ENCODE measurements at places on chromosomes 5 and 9. TPM values are rescaled to one million over a fixed set of nuclear protein-coding genes. Genes with fewer than 3 reads are reported as not detected.
A peak's percentile ranks its signal among the peaks of the same experiment; 100 is the strongest.

GRCh38 chr5:77876862-77877502 is 100.8 kb upstream of the TBCA start:
- no peak for DNase-seq

GRCh38 chr5:41903382-41903891 is 707 bp upstream of the RIMOC1 start:
- DNase-seq: no peak

GRCh38 chr5:88833371-88834130 is 49.4 kb downstream of the MEF2C start:
- peak; percentile 20 for DNase-seq

GRCh38 chr5:171981847-171982246 is 24.6 kb downstream of the FBXW11 start:
- DNase-seq: no peak

DNA sequence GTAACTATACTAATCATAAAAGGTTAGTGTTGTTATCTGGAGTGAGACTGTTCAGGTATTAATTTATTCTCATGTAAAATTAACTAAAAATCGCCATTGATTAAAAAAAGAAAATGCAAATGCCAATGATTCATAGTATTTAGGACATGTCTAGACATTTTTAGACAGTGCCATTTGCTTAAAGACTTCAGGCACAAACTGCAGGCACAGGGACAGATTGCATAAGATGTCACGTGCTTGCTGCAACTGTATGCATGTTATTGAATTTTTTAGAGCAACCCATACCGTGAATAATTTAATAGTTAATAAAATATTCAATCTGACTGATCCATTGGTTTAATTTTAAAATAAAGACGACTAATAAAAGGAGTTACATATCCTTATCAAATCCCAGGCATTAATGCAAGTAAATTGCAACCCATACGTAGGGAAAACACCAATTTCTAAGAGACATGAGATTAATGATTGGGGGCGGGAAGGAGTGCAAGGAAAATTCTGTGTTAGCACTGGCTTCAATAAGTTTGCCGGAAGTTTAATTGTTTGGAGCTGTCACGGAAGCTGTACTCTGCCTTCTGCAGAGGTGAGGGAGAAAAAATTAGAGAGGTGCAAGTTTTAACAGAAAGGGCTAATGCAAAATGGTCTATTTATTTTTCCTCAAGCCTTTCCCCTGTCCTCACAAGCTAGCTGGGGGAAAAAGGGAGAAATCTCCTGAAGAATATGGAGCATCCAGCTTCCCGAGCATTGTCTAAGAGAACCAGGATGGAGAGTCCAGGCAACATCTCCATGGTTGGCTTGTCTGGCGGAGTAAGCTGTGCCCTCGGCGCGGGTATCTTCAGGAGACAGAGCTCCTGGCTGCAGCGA is 2.9 kb downstream of the EDIL3 start:
- no peak for DNase-seq

DNA sequence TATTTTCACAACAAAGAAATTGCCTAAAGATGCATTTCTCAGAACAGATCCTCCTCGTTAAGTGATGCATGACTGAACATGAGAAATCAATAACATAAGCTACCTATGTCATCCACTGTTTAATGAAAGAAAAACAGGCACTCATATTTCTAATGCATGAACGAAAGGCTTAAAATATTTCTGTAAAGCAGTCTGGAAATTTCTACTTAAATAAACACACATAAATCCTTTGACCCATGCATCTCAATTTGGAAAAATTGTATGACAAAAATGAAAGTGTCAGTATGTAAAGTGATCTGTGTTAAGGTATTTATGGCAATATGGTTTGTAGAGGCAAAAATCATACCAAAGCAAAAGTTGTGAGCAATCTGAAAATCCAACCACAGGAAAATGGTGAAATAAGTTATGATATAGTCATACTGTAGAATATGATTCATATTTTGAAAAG is 399.2 kb upstream of the GRAMD2B start:
- DNase-seq: no peak

GRCh38 chr5:59107692-59108091 is 524.8 kb downstream of the RAB3C start:
- DNase-seq: no peak

DNA sequence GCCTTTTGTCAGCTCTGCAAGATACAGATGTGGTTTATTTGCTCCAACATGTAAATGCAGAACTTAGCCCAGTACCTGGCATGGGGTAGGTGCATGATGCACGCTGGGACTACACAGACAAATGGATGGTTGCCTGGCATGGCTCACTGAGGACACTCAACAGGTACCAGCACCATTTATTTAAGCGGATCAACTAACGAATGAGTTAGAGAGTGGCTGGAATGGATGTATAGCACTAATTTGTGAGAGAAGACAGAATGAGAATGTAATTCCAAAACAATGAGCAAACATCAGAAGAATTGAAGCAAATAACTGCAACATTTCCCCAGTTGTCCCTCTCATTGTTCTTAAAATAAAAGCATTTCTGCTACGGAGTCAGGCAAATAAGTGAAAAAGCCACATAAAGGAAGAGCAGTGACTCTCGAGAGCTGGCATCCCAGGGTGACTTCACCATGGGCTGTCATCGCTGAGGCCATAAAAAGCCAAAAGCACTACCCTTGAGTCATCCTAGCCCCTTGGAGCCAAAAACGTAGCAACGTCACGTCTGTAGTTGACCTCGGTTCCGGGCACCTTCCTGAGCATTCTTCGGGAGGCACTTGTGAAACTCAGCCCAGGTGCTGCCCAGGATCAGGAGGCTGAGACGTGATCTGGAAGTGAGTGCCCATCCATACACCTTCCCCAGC is 290.3 kb downstream of the NSG2 start:
- no peak for DNase-seq

DNA sequence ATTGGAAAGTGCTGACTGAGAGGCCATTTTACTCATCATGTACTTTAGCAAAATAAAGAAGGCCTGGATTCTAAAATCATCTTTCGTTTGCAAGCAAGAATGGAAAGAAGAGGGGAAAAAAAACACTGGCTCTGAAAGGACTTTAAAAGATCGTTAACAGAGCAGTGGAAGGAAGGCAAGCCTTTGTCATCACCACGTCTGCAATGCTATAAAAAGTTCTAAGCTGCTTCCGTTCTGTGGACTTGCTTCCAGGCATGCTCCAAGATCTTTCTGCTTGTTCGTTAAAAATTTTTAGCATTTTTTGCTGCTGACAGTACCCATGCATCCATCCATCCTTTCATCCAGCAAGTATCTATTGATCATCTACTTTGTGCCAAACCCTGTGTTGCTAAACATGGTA is 226.5 kb downstream of the GABBR2 start:
- no peak for DNase-seq

- DNase-seq: no peak
Measured at GRCh38 chr9:118269623-118270022, 565.4 kb downstream of the TLR4 start.

DNA sequence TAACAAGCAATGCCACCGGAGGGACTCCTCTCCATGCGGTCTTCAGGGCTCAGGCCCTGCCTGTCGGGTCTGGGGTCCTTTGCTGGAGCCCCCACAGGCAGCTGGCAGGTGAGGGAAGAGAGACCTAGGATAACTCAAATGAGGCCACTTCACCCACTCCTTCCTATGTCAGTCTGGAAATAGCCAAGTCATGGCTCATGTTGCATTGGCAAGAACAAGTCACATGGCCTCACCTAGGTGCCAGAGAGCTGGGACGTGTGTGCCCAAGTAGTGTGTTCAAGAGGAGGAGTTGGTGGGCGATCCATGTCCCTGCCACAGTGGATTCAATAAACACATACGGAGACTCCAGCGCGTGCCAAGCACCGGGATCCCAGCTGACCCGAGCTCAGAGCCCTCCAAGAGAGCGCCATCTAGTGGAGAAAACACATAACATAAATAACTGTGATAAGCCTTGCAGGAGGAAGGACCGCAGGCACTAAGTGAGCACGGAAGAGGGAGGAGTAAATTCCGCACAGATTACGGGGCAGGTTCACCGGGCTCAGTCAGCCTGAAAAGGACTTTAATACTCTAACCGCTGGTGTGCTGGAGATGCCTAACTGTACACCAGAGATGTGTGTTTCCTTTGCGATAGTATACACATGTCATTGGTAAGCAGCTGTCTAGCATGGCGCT is 580.8 kb downstream of the CCDC171 start:
- DNase-seq: no peak

Gene SLC45A2
- not detected for total RNA-seq

Gene NPDC1
- total RNA-seq: 106 TPM

Gene SLC27A6
- not detected for total RNA-seq

Gene GABBR2
- total RNA-seq: not detected

Gene THG1L
- total RNA-seq: 4.5 TPM

Gene DBH
- 0.12 TPM for total RNA-seq

Gene PLPPR1
- not detected for total RNA-seq

Gene MZB1
- total RNA-seq: 2.2 TPM
